Kidney (tissue), 22 donors: ENCODE measurements at places on chromosomes 2 and 18.

DNA sequence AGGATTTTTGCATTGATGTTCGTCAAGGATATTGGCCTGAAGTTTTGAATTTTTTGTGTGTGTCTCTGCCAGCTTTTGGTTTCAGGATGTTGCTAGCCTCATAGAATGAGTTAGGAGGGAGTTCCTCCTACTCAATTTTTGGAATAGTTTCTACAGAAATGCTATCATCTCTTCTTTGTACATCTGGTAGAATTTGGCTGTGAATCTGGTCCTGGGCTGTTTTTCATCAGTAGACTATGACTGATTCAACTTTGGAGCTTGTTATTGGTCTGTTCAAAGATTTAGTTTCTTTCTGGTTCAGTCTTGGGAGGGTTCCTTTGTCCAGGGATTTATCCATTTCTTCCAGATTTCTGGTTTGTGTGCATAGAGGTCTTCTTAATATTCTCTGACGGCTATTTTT is 166.7 kb downstream of the ST6GAL2 start:
- no peak for DNase-seq

DNA sequence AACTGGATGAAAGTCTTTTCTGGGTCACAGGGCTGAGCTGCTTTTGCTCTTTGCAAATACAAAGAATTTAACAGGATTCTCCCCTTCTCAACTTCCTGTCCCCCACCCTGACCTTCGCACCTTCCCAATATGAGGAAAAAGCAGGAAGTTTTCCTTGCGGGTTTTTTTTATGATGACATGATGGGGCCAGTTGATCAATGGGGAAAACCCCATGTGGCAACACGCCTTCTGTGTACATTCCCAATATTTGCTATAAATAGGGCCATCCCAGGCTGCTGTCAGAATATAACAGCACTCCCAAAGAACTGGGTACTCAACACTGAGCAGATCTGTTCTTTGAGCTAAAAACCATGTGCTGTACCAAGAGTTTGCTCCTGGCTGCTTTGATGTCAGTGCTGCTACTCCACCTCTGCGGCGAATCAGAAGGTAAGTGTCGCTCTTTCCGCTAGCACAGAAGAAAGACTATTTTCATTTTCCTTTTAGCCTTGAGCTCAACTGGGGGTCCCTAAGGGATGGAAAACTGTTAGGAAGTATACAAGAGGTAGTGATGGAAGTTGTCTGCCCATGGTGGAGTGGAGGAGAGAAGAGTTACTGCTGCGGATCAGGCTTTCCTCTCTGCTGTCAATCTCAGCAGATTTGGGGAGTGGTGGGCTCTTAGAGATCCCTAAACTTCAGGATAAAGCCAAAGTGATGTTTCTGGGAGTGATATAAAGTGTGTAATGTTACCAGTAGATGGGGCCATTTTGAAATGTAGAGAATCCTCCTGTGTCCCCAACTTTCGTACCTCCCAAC is at the start of gene CCL20:
CCL20 (plus strand) TSS at position 281 of the 792 bp plus-strand sequence; CDS start at position 351, 70 bp downstream.
- no peak for DNase-seq

GRCh38 chr18:79556829-79557585 is 122.6 kb upstream of the CTDP1 start:
- no peak for DNase-seq

DNA sequence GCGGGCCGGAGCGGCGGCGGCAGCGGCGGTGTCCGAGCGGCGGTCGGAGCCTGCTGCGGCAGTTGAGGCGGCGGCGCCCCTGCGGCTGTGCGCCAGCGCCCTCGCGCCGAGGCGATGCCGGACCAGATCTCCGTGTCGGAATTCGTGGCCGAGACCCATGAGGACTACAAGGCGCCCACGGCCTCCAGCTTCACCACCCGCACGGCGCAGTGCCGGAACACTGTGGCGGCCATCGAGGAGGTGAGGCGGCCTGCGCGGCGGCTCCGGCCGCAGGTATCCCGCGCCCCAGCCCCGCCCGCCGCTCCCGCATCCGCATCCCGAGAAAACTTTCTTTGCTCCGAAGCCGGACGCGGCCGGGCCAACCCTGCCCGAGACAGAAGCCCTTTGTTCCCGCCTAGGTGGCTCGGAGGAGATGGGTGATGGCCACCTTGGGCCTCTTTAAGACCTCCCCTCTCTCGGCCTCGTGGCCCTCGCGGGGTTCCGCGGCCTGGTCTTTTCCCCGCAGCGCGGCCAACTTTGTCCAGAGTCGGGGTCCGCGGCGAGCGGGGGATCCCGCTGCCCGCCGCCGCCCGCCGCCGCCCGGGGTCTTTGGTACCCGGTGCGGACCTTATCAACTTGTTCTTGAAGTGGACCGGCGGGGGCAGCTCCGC is 504 bp downstream of the ASAP2 start:
- DNase-seq: peak; percentile 70
